ENCODE measurements at places on chromosomes 12 and 14.

GRCh38 chr14:61654026-61654425 is 41.3 kb upstream of the HIF1A start:
- no peak overlapping the region for H3K27ac ChIP-seq
- no peak for DNase-seq
- H3K4me3 ChIP-seq: no peak overlapping the region
- H3K27me3 ChIP-seq: no peaks in the 10 kb centered on the region

DNA sequence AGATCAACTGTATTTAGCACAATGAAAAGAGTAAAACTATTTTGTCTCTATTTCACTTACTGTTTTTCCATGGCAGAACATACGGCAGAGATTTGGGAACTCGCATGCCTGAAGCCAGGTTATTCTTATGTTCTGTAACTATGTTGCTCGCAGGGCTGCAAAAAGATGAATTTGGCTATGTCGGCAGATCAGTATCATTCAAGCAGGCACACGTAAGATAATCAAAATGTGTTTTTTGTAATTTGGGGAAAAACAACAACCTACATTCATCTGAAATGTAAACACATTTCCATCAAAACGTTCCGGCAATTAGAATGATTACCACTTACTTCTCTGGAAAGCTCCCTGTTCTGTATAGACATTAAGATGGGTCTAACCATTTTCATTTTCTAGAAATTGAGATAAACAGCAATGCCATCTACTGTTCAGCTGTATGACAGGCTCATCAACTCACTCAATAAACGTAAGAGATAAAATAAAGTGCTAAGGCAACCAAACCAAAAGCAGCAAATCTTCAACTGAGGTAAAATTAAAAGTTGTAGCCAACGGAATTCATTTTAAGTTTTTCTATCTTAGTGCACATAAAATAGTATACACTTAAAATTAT is 13.0 kb downstream of the GTSF1 start:
- peaks cover 9% of the 10 kb centered on the region for H3K27me3 ChIP-seq
- no peaks in the 10 kb centered on the region for H3K36me3 ChIP-seq
- no peak overlapping the region for H3K27ac ChIP-seq
- no peaks in the 10 kb centered on the region for H3K4me1 ChIP-seq
- no peak overlapping the region for H3K4me3 ChIP-seq

GRCh38 chr12:69484428-69484827 is 14.2 kb downstream of the FRS2 start:
- H3K36me3 ChIP-seq: no peaks in the 10 kb centered on the region
- no peaks in the 10 kb centered on the region for H3K4me1 ChIP-seq
- H3K27ac ChIP-seq: no peak overlapping the region
- H3K4me3 ChIP-seq: no peak overlapping the region
- H3K27me3 ChIP-seq: no peaks in the 10 kb centered on the region

GRCh38 chr14:58540749-58541632 is 96.8 kb upstream of the DACT1 start:
- H3K27me3 ChIP-seq: no peaks in the 10 kb centered on the region
- H3K27ac ChIP-seq: no peak overlapping the region
- H3K36me3 ChIP-seq: no peaks in the 10 kb centered on the region
- no peak for DNase-seq

- no peak overlapping the region for H3K27ac ChIP-seq
- no peak overlapping the region for H3K4me3 ChIP-seq
- H3K36me3 ChIP-seq: no peaks in the 10 kb centered on the region
- H3K4me1 ChIP-seq: no peaks in the 10 kb centered on the region
Measured at GRCh38 chr12:127928615-127929571, 338.1 kb upstream of the TMEM132C start.

- no peak for DNase-seq
- no peak overlapping the region for H3K27ac ChIP-seq
- H3K36me3 ChIP-seq: peaks cover 30% of the 10 kb centered on the region
Measured at GRCh38 chr14:103708750-103709187, 6.5 kb downstream of the XRCC3 start.

- H3K36me3 ChIP-seq: no peaks in the 10 kb centered on the region
- no peaks in the 10 kb centered on the region for H3K27me3 ChIP-seq
- H3K27ac ChIP-seq: no peak overlapping the region
- DNase-seq: peak; percentile 53
- no peak overlapping the region for H3K4me3 ChIP-seq
Measured at GRCh38 chr12:76864791-76865400, 13.9 kb downstream of the CSRP2 start.

DNA sequence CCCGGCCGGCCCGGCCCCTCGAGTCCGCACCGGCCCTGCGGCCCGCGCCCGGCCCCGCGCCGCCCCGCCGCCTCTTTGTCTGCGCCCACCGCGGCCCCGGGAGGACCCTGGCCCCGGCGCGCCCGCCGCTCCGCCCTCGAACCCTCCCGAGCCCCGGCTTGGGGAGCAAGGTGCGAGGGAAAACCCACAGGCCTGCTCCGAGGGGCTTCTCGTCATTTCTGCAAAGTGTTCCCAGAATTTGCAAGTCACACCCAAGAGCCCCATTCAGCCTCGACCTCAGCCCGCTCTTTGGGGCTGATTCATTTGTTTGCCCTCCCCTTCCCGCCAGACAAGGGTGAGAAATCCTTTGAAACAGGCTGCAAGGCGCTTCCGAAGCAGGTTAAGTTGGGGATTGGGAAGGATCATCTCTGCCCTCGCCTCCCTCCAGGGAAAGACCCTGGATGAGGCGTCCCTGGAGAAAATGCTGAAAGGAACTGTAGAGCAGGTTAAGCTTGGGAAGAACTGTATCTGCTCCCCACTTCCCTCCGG is 325 bp upstream of the CLIP1 start:
- peak overlapping the region; percentile 66 for H3K4me3 ChIP-seq
- H3K36me3 ChIP-seq: no peaks in the 10 kb centered on the region
- peak overlapping the region; percentile 79 for H3K27ac ChIP-seq
- peaks cover 9% of the 10 kb centered on the region for H3K4me1 ChIP-seq

- no peak overlapping the region for H3K4me3 ChIP-seq
- H3K27ac ChIP-seq: no peak overlapping the region
- H3K27me3 ChIP-seq: no peaks in the 10 kb centered on the region
- DNase-seq: no peak
Measured at GRCh38 chr14:76770521-76771436, 9.5 kb downstream of the VASH1 start.

- DNase-seq: no peak
- no peaks in the 10 kb centered on the region for H3K36me3 ChIP-seq
- no peaks in the 10 kb centered on the region for H3K27me3 ChIP-seq
- H3K27ac ChIP-seq: no peak overlapping the region
Measured at GRCh38 chr12:22126758-22127157, 80.7 kb downstream of the CMAS start.

DNA sequence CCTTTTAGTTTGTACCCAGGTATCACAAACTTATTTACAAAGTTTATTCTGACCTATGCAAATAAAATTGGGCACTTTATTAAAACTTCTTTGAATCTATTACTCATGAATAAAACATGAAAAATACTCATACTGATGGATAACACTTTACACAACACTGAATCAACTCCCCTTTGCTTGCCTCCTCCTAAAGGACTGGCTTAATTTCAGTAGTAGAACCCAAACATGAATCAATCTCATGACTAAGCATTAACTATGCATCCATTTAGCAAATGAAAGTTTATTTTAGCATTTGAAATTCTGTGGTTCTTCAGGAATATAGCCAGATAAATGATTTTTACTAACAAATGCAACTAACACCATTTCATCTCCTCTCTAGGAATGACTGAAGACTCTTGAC is 32.4 kb downstream of the DENND5B start:
- no peaks in the 10 kb centered on the region for H3K4me1 ChIP-seq
- no peak overlapping the region for H3K27ac ChIP-seq
- H3K4me3 ChIP-seq: no peak overlapping the region
- DNase-seq: peak; percentile 74
- no peaks in the 10 kb centered on the region for H3K36me3 ChIP-seq

GRCh38 chr12:2283916-2284315 is 231.1 kb downstream of the CACNA1C start:
- peak; percentile 67 for DNase-seq
- peaks cover 48% of the 10 kb centered on the region for H3K4me1 ChIP-seq
- no peaks in the 10 kb centered on the region for H3K27me3 ChIP-seq

DNA sequence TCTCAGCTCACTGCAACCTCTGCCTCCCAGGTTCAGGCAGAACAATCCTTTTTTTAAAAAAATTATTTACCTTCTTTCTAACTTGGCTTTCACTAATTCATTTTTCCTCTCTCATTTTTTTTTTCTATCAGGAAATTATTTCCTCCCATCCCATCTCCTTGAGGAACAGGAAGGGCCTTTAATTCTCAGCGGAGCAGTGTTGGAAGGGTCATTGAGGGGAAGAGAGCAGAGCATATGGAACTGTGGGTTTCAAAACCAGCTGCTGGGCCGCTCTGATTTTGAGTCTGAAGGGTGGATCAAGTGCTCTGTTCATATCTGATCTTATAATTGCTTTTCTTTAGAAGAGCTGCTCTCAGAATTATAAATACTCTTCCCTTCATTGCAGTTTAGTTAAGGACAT is 29.0 kb downstream of the NUBPL start:
- no peaks in the 10 kb centered on the region for H3K36me3 ChIP-seq
- no peaks in the 10 kb centered on the region for H3K27me3 ChIP-seq
- H3K27ac ChIP-seq: no peak overlapping the region
- DNase-seq: no peak
- H3K4me1 ChIP-seq: no peaks in the 10 kb centered on the region

DNA sequence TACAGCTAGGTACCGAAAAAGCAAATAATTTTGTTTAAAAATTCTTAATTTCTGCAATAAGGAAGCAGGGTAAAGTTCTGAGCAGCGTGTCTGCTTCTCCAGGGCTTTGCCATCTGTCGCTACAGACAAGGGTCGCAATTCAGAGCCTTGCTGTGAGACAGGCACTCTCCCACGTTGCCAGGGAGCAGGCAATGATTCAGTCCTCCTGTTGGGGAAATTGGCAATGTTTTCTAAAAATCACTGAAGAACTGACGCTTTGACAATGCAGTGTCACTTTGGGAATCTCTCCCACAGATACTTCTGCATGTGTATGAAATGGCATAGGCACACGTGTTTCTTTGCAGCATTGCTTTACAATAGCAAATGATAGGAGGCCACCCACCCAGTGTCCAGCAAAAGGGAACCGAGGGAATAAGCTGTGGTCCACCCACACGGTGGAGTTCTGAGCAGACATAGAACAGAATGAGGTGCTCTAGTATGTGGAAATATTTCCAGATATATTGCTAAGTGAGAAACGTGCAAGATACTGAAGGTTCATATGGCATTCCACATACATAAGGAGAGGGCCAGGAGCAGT is 16.0 kb upstream of the HIP1R start:
- DNase-seq: no peak
- H3K4me3 ChIP-seq: no peak overlapping the region
- no peak overlapping the region for H3K27ac ChIP-seq
- H3K4me1 ChIP-seq: no peaks in the 10 kb centered on the region
- H3K36me3 ChIP-seq: no peaks in the 10 kb centered on the region
